Stimulated activated CD8-positive, alpha-beta memory T cell treated with anti-CD3 and anti-CD28 coated beads, Interleukin-7, amount 100 ng/mL, for 24 hours (primary cell): ENCODE measurements at places on chromosomes 5 and 9.

DNA sequence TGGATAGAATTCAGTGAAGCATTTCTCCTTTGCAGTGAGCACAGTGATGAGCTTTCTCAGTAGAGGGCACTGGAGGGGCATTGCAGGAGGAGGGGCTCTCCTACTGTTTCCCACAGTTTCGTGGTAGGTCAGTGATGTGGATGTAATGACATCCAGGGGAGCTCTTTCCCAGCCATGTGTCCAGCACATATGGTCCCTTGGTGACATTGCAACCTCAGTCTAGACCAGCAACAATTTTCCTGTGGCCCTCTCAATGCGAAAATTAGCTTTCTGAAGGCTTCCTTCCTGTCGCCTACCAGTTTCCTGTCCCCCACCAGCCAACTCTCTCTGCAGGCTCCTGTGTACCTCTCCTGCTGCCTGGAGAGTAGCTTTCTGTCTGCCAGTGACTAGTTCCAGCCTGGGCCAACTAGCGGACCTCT is 6.9 kb upstream of the PDCL start:
- no peak for DNase-seq

DNA sequence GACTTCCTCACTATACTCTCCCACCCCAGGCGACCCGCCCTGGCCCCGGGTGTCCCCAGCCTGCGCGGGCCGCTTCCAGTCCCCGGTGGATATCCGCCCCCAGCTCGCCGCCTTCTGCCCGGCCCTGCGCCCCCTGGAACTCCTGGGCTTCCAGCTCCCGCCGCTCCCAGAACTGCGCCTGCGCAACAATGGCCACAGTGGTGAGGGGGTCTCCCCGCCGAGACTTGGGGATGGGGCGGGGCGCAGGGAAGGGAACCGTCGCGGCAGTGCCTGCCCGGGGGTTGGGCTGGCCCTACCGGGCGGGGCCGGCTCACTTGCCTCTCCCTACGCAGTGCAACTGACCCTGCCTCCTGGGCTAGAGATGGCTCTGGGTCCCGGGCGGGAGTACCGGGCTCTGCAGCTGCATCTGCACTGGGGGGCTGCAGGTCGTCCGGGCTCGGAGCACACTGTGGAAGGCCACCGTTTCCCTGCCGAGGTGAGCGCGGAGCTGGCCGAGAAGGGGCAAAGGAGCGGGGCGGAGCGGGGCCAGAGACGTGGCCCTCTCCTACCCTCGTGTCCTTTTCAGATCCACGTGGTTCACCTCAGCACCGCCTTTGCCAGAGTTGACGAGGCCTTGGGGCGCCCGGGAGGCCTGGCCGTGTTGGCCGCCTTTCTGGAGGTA is 2.1 kb downstream of the CA9 start:
- DNase-seq: no peak

DNA sequence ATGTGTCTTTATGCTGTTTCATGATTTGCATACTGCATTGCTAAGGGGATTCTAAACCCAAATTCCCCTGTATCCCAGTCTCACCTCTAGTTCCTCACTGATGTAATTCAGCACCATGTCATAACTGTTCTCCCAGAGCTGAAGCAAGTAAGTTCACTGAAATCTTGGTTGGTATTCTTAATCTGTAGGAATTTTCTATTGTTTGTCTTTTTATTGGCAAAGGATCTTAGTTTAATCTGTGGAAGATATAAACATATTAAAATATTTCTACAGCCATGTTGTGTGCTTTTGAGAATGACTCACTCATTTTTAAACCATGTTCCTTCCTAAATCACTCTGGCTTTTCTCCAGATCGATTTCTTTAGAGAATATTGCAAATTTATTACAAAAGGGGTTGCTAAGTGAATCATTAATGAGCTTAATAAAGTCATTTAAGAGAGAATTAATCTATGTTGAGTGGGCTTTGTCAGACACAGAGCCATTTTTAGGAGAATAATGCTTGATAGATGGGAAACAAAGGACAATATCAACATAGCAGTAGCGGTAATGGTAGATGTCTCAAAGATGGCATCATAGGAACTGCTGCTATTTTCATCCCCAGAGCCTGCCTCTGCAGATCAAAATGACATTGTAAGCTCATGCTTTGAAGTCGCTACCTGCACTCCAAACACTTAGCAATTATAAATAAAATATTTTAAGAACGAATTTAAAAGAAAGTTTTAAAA is 110.0 kb downstream of the ENC1 start:
- DNase-seq: no peak

DNA sequence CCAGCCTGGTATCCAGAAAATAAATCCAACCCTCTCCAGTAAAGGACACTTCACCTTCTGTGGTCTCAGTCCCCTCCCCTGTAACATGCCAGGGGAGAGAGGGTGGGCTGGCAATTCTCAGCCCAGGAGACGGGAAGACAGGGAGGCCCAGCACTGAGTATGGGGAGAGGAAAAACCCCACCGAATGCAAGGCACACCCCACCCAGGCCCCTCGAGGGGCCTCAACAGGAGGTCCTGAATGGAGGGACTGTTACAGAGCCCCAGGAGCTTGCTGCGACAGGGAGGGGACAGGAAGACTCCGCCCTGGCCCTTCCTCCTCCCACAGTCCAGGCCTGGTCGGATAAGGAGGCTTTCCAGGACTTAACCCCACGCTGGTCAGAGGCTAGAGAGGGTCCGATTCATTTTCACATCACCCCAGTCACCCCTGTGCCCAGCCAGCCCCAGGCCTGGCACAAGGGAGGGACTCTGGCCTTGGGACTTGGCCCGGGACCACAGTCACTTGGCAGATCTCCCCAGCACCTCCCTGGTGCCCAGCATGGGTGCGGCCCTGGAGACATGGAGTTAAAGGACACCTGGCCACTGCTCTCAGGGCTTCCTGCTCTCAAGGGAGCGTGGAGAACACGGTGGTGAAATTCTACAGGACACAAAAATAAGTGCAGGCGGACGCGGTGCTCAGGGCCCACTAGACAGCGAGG is 44.9 kb upstream of the STXBP1 start:
- DNase-seq: no peak

DNA sequence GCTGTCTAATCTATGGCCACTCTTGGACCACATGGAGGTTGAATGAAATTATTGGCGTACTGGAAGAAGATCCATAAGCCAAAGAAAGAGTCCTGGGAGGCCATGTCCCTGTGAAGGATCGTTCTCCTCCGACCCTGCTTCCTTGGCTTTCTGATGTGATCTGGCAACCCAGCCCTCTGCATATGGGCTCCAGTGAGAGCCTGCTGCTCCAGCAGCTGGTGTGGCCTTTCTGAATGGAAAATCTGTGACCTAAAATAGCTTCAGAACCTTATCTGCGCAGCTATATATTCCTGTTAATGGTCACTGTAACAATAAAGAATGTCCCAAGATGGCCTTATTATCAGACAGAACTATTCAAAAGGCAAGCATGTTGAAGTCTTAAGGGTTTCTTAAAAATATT is 40.2 kb upstream of the PHF2 start:
- no peak for DNase-seq

GRCh38 chr5:168317096-168317520 is 25.7 kb downstream of the WWC1 start:
- DNase-seq: no peak

GRCh38 chr5:175027390-175027789 is 303.0 kb downstream of the MSX2 start:
- no peak for DNase-seq

DNA sequence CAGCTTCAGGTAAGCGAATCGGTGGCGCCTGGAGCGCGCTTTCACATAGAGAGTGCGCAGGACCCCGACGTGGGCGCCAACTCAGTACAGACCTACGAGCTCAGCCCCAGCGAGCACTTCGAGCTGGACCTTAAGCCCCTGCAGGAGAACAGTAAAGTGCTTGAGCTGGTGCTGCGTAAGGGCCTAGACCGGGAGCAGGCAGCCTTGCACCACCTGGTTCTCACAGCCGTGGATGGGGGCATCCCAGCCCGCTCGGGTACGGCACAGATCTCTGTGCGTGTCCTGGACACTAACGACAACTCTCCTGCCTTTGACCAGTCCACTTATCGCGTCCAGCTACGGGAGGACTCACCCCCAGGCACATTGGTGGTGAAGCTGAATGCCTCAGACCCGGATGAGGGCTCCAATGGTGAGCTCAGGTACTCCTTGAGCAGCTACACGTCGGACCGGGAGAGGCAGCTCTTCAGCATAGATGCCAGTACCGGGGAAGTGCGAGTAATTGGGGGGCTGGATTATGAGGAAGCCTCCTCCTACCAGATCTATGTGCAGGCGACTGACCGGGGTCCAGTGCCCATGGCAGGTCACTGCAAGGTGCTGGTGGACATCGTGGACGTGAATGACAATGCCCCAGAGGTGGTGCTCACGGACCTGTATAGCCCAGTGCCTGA is 1.1 kb downstream of the PCDHAC2 start:
- DNase-seq: no peak

GRCh38 chr5:180026320-180026719 is 45.2 kb downstream of the RNF130 start:
- DNase-seq: no peak

GRCh38 chr9:12933957-12934356 is 159.1 kb downstream of the LURAP1L start:
- no peak for DNase-seq

DNA sequence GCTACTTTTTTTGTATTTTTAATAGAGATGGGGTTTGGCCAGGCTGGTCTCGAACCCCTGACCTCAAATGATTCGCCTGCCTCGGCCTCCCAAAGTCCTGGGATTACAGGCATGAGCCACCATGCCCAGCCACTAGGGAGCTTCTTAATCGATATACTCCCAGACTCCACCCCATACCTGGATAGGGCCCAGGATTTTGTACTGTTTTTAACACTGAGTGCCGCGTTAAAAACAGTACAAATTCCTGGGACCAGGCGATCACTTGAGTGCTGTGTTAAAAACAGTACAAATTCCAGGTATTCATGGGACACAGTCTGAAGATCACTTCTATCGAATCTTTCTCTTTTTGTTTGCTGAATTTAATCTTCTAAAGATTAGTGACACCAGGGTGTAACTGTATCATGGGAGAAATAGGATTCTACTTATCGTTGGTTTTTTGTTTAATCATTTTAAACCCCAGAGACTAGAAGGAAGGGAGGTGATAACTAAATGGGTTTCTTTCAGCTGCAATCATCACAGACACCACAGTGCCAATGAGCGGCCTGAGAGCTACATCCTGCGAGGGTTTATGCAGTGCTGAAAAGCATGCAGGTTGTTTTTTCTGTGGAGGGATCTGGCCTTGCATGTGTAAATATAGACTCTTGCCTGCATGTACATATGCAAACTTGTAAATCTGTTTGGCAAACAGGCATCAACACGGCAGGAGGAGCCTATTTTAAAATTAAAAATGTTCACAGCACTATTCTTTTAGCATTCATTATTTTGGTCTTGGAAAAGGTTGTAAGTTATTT is 303.8 kb upstream of the WWC1 start:
- no peak for DNase-seq

DNA sequence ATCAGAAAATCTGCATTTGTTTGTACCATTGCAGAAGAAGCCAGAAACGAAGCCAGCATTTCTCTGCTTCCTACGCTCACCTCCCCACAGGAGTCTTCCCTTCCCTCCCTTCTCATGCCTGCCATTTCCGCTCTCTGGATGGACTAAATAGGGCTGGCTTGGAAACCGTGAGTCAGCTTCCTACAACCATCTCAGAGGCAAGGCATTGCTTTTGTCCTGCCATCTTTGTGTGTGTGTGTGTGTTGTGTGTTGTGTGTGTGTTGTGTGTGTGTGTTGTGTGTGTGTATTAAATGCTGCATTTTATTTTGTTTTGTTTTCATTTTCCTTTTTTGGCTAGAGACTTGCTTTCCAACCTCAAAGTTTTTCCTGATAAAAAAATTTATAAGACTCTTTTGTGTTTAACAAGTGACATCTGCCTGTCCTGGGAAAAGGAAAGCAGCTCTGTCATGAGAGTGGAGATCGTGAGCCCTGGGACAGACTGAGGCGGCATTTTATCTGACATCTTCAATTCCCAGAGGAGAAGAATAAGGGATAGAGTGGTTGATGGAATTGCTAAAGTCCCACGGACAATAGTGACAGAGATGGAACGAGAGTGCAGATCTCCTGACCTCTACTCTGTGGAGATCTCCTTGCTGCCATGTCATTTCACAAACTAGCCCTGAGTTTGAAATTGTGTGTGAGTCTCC is 7.5 kb upstream of the EGFLAM start:
- DNase-seq: no peak

- no peak for DNase-seq
Observed at GRCh38 chr5:7869474-7870136, 657 bp downstream of the MTRR start.

- no peak for DNase-seq
Observed at GRCh38 chr5:79413112-79413511, 100.8 kb downstream of the HOMER1 start.

DNA sequence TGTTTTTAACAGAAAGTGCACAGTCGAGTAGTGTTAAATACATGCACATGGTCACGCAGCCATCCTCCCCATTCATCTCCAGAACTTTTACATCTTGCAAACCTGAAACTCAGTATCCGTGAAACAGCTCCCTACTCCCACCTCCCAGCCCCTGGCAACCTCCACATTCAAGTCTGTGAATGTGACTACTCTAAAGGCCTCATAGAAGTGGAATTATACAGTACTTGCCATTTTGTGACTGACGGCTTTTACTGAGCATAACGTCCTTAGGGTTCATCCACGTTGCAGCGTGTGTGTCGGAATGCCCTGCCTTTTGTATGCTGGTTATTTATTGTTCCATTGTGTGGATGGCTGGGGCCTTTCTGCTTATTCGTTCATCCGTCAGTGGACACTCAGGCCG is 35.8 kb downstream of the USP20 start:
- no peak for DNase-seq

DNA sequence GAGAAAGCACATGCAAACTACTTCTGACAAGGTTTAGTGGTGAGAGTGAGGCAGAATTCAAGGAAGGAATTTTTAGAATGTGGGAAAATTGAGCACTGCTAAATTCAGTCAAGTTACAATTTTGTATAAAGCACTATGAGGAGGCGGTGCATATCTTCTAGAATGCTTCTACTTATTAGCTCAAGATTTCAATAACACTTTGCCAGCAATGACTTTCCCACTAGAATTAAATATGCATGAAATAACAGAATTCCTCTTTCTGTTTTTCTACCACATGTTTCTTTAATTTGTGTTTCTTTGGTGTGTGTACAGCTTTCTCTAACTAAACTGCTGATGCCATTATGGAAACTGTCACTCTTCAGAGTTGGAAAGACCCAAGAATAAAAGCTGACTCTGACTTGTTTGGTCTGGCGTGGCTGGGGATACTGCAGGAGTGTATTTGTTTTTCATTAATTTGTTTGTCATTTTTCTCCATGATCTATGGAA is 163.5 kb downstream of the ARSB start:
- no peak for DNase-seq

DNA sequence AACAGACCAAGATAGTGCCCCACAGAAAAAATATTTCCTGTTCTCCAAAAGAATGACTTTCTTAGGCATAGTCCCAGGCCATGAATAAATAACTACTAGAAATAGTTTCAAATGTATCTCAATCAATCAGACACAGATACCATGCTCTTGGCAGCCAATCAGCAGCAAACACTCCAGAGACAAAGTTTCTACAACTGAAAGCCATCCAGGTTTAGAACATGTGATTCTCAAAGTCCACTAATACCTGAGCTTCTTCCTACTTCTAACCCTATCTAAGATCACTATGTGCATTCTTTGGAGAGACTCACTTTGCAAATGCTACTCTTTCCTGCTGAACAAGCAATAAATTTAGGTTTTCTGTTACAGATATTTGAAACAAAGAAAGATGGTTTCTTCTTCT is 425.8 kb upstream of the GRIN3A start:
- DNase-seq: no peak

GRCh38 chr9:115107701-115108100 is 10.3 kb downstream of the TNC start:
- DNase-seq: no peak

GRCh38 chr5:121424976-121425375 is 426.7 kb upstream of the FTMT start:
- DNase-seq: no peak

GRCh38 chr5:148583421-148583965 is 70.8 kb downstream of the HTR4 start:
- DNase-seq: no peak
